MG63 (cell line): ENCODE measurements at places on chromosomes 3 and 15. TPM values are rescaled to one million over a fixed set of nuclear protein-coding genes. Genes with fewer than 3 reads are reported as not detected.

DNA sequence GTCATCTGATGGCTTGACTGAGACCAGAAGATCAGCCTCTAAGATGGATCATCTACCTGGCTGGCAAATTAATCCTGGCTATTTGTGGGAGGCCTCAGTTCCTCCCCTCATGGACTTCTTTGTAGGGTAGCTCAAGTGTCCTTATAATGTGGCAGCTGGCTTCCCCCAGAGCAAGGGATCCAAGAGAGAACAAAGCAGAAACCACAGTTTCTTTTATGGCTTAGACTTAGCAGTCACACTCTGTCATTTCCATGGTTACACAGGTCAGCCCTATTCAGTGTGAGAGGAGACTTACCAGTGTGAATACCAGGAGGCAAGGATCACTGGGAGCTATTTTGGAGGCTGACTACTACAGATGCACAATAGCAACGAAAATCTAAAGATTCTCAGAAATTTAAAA lies 15.3 kb upstream of the ARL14 start:
- DNase-seq = no peak

- no peak for DNase-seq
Observed at GRCh38 chr3:104628185-104628789, 738.4 kb upstream of the ALCAM start.

- DNase-seq = no peak
Observed at GRCh38 chr3:125207507-125207906, 5.0 kb downstream of the SLC12A8 start.

IL17RB gene
- total RNA-seq = 0.89 and 2.4 TPM in 2 replicates

RARRES1 gene
- not detected in 2 replicates for total RNA-seq
